ENCODE measurements at places on chromosomes 2 and 18.
A peak's percentile ranks its signal among the peaks of the same experiment; 100 is the strongest.

DNA sequence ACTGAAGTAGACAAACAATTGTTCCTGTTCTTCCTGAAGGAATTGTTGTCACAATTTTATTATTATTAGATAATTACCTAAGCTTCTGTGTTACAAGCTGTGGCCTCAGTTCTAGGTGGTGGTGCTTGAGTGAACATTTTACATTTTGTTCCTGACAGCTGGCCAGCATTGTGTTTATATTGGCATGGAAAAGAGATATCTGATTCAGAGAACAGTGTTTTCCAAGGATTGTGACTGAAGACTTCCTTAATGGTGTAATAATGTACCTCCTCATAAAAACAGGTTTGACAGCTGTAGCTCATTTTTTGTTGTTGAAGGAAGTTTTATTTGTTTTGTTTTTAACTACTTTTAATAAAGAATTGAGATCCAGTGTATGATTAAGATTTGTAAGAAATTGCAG, 95.2 kb downstream of the EPB41L5 start:
- no peak for ATAC-seq

- ATAC-seq: no peak
Observed at GRCh38 chr2:199596549-199596948, 138.8 kb upstream of the SATB2 start.

- peak; percentile 1 for ATAC-seq
Observed at GRCh38 chr2:130798472-130799218, 38.1 kb upstream of the ARHGEF4 start.

- ATAC-seq: no peak
Observed at GRCh38 chr2:54059986-54060385, 55.4 kb upstream of the ACYP2 start.

DNA sequence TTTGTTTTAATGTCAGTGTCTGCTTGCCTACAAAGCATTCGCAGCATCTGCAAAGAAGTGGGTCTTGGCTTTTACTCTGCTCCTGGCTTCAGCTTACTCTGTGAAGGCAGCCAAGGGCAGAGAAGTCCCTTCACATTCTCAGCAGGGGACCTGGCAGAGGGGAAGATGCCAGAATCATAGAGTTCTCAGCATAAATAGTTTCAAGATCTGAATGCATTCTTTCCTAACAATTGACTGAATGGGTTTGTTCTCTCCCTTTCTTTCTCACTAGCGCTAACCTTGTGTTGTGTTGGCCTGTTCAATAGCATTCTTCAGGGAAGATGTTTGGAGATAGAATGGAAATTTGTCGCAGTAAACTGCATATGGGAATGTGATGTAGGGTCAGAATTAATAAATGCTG, 106.9 kb downstream of the FARSB start:
- ATAC-seq: peak; percentile 89

DNA sequence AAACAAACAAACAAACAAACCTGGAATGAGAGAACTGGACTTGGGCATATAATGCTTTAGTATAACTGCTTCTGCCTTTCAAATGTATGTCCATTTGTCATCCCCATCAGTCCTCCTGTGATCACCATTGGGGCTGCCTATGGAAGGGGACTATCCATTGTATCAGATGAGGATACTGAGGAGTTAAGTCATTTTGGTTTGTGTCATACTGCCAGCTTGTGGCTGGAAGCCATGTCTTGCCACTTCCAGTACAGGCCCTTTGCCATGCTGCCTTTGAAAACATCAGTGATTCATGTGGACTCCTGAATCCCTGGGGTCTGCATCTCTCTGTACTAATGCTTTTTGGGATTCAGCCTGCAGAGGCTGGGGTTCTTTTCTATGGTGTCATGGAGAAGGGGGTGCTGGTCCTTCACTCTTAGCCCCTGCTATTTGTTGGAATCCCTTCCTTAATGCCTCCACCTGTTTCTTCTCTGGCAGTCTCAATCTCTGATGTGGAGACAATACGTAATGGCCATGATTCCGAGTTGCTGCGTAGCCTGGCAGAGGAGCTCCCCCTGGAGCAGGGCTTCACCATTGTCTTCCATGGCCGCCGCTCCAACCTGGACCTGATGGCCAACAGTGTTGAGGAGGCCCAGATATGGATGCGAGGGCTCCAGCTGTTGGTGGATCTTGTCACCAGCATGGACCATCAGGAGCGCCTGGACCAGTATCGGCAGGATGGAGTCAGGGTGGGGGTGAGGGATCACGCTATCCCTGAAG, 10.6 kb downstream of the PLCD4 start:
- no peak for ATAC-seq

DNA sequence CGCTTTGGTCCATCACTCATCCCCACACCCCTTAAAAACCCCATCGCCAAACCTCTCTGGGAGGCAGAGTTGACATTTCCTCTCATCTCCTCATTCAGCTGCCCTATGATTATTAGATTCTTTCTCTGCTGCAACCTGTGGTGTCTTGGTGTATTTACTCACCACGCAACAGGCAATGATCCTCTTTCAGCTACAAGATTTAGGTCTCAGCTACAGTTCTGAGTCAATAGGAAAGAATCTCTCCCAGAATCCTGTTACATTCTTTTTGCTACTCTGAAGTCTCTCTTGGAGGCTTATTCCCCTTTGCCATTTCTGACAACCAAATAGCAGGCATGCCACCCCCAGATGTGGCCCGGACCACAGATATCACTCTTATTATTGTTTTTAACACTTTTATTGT, 468.3 kb upstream of the GYPC start:
- ATAC-seq: peak; percentile 53

DNA sequence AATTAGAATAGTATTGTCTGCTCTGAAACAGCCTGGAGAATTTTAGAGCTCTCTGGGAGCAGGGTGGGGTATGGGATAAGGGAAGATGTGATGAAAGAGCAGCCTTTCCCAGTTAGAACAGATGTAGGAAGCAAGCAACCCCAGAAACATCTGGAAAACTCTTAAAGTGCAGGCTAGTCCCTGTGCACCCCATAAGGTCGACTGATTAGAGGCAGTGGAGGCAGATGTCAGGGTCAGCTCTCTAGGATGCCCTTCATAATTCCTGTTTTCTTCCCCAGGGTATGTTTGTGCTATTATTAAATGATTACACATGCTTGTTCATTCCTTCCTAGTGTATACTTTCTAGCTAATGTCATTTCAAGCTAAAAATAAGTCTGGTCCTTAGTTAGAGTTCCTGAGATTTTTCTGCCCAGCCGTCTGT, 41.7 kb downstream of the PTPRM start:
- ATAC-seq: no peak

DNA sequence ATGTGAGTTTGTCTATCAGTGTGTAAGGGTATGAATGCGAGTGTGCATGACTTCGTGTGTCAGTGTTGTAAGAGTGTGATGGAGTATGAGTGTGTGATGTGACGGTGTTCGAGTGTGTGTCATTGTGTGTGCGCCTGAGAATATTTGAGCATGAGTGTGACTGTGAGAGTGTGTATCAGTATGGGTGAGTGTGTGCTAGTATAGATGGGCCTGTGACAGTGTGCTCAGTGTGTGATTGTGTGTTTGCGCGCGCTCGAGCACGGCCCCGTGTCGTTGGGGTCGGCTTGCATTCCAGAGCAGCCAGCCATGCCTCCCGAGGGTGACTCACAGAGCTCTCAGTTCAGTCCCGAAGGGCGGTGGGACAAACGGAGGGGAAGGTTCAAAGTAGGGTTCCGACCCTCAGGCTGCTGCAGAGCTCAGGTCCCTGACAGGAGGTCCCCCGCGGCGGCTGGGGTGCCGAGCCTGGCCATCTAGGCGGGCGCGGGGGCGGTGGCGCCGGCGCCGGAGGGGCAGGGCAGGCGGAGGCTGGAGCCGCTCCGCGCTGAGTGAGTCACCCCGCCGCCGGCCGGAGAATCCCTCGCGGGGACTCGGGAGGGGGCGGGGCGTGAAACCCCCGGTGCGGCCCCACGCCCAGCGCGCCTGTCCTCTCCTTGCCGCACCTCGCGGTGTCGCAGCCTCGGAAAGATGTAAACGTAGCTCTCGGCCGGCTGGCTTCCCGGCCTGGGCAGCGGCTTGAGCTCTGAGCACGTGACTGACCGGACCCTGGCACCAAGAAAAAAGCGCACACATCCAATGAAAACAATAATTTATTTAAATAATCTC, 3.8 kb downstream of the DLX2 start:
- peak; percentile 73 for ATAC-seq

- ATAC-seq: no peak
Observed at GRCh38 chr2:182912518-182912915, 46.1 kb upstream of the FRZB start.
